Activated CD4-positive, alpha-beta memory T cell treated with anti-CD3 and anti-CD28 coated beads for 36 hours (primary cell): ENCODE measurements at places on chromosomes 7 and 10.

DNA sequence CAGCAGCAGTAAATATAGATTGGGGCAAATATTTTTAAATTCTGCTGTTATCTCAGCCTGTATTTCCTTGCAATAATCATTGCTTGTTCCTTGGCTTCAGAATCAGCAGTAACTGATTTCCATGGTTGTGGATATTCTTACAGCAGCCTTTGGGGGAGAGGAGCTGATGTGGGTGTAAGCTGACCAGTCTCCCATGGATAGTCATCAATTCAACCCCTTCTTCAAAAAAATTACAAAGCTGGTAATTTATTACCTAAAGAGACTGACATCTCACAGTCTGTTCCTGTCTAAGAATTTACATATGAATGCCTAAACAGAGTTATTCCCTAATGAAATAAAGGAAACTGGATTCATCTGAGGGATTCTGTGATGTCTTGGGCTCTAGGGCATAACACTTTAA, 103.1 kb upstream of the CABCOCO1 start:
- no peak for DNase-seq

GRCh38 chr7:137880432-137880831, 33.7 kb upstream of the DGKI start:
- no peak for DNase-seq

DNA sequence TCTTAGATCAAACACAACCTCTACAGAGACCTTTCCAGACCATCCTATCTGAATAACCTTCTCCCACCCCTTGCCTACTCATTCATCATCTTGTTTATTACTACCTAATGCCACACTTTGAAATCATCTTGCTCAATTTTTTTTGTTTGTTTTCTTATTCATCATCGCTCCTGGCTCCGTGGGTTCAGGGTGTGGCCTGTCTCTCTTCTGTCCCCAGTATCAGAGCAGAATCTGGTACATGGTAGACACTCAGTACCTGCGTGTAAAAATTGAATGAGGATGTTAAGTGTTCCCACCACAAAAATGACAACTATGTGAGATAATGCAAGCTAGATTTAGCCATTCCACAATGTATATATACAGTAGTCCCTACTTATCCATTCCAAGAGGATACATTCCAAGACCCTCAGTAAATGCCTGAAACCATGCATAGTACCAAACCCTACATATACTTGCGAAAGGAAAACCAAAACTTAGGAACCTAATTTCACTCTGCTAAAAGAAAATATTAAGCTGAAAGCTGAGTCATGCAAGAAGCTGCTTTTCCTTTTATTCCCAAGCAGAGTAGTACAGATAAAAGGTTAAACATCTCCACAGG, 72.1 kb upstream of the SEC61G start:
- DNase-seq = no peak

DNA sequence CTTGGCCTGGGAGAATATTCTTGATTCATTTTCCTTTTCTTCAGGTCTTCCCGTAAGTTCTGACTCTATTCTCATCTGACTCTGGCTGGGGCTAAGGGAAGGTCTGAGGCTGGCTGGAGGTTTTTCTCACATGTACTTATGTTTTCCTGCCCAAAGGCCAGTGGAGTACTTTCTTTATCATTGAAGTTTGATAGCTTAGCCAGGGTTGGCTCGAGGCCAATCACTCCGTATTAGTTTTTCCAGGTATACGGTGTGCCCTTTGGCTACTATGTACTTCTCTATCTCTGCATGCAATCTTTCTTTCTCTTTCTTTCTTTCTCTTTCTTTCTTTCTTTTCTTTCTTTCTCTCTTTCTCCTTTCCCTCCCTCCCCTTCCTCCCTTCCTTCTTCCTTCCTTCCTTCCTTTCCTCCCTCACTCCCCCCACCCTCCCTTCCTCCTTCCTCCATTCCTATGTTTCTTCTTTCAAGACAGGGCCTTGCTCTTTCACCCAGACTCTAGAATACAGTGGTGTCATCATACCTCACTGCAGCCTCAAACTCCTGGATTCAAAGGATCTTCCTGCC, 26.8 kb upstream of the VKORC1L1 start:
- no peak for DNase-seq

- DNase-seq = no peak
Measured at GRCh38 chr7:127530148-127530547, 55.2 kb downstream of the GCC1 start.

DNA sequence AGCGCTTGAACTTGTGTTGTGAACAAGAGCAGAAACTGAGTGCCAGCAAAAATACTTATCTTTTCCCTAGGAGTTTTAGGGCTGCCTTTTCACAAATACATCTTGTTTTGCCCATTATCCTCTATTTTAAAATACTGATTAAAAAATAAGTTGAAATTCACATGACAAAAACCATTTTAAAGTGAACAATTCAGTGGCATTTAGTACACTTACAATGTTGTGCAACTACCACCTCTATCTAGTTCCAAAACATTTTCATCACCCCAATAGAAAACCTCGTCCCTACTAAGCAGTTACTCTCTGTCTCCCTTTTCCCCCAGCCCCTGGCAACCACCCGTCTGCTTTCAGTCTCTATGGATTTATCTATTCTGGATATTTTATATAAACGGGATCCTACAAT, 1.4 kb downstream of the WBP1L start:
- no peak for DNase-seq

GRCh38 chr10:76879116-76879913, 758.3 kb downstream of the KCNMA1 start:
- no peak for DNase-seq

DNA sequence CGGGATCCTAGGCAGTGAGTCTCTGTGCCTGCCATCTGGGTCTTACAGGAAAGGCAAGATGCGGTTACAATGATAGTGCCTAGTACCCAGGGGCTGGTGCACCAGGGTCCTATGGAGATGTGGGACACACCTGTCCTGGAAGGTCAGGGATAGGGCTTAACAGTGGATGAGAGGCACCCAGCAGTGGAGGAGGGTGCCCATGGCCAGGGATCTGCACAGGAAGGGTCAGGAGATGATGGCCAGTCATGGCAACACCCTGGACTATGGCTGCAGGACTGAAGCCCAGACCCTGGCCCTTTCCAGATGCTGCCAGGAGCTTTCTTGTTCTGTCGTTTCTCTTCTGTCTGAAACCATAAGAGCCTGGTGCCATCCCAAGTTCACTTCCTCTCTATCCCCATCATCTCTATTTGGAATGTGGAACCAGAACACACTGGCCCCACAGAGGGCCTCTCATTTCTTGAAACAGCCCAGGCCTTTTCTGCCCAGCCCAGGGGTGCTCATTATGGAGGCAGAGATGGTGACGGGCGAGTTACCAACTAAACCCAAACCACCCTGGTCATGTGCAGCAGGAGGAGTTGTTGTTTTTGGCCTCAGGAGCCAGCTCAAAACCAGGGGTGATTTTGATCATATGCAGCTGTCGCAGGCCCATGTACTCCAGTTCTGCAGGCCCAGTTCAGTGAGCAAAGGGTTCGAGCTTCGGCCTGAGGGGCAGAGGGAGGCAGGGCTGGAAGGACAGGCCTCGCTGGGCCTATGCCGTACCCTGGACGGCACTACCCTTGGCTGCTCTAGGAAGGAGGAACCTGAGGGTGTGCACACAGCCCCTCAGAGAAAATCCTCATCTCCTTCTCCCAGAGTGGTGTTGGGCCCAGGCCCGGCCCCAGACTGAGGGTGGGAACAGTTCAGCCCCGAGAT, 52.6 kb upstream of the GDF10 start:
- DNase-seq = no peak

DNA sequence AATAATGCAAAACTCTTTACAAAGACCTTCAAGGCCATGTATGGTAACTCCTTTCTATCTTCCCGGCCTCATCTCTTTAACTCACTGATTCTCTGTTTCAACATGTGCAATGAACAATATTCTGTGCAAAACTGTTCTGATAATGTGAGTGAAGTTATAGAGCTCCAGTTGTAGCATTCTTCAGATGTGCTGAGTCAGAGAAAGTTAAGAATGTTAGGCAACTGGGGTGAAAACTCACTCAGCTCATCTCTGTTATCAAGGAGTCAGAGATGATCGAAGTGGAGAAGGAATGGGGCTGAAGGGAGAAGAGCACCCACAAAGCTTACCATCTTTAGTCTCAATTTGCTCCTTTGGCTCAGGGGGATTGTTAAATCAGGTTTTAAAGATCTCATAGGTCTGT, 344.7 kb upstream of the NPSR1 start:
- DNase-seq = no peak

GRCh38 chr7:111877931-111878330, 315.6 kb upstream of the IMMP2L start:
- no peak for DNase-seq

DNA sequence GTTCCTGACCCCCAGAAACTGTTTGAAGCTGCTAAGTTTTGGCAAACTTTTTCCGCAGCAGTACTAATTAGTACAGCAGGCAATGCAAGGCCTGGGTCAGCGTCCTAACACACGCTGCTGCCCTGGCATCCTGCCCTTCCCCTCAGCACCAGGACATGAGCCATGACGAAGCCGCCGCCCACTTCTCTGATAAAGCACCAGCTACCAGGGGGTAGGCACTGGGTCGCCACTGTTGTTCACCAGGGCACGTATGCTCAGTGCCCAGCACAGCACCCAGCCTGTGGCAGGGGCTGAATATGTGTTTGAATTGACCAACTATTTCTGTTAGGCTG, 59.5 kb downstream of the CHST15 start:
- DNase-seq = no peak
